ENCODE measurements at places on chromosomes 2 and 18.

GRCh38 chr2:53572696-53573095 is 194.9 kb upstream of the CHAC2 start:
- no peak for DNase-seq

GRCh38 chr2:47039489-47039870 is 115.6 kb downstream of the STPG4 start:
- DNase-seq = no peak

GRCh38 chr2:48852938-48853337 is 97.4 kb upstream of the LHCGR start:
- no peak for DNase-seq

- DNase-seq = no peak
These were observed 10.6 kb upstream of the MSH6 start for GRCh38 chr2:47772343-47772742.

DNA sequence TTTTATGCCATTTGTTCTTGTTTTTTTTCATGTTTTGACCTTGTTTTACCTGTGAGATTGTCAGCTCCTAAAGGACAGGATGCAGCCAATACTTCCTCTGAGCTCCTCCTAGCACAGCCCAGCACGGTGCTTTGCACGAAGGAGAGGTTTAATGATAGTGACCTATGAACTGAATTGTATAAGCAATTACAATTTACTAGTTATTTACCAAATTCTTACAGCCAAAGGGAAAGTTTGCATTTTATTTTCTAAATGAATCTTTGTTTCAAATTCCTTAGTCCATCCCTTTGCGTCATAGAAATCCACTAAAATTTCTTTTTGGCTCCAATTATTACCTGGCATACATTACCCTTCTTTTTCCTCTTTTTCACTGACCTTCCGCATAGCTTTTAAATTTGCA is 326.1 kb downstream of the TDRD15 start:
- DNase-seq = no peak

- no peak for DNase-seq
These were observed 144.2 kb upstream of the PKDCC start for GRCh38 chr2:41903474-41904135.

GRCh38 chr2:208326016-208326415 is 60.0 kb downstream of the PIKFYVE start:
- no peak for DNase-seq

DNA sequence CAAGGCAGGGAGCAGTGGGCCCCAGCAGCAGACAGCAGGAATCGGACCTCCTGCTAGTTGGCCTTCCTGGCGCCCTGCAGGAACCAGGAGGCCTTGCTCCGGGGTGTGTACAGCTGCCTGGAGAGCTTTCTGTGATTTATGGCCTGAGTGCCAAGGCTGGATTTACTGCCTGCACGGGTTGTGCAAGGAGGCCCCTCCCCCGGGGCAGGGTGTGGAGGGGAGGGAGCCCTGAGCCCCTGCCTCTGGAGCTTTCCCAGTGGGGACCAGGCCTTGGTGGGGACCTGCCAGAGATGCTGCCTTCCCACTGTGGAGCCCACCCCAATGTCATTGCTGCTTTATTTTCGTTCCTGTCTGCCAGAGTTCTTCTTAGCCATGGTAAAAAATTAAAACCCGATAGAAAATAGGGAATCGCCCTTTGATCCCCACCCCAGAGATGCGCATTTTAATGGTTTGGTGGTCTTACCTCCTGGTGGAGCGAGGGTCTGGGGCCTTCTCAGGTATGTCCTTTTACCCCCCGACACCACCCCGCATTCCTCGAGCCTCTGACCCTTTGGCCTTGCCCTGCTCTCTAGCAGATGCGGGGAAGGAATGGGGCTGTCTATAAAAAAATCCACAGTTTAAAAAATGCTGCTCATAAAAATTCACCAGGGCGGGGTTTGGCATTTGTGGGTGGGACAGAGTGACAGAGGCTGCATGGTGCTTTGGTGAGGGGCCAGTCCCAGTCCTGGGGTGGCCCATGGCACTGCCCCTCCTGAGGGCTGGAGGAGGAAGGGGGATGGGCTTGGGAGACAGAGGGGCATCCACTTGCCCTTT is 6.9 kb upstream of the RALB start:
- DNase-seq = no peak

GRCh38 chr2:186771850-186772463 is 77.0 kb downstream of the ZSWIM2 start:
- DNase-seq = no peak

- DNase-seq = no peak
These were observed 368.1 kb upstream of the HNRNPA3 start for GRCh38 chr2:176844461-176844860.
